CD4-positive, alpha-beta T cell treated with Interleukin-15 for 4 hours (primary cell): ENCODE measurements at places on chromosomes 4 and X.

- DNase-seq = no peak
Observed at GRCh38 chr4:38113132-38113531, 152.9 kb downstream of the PTTG2 start.

DNA sequence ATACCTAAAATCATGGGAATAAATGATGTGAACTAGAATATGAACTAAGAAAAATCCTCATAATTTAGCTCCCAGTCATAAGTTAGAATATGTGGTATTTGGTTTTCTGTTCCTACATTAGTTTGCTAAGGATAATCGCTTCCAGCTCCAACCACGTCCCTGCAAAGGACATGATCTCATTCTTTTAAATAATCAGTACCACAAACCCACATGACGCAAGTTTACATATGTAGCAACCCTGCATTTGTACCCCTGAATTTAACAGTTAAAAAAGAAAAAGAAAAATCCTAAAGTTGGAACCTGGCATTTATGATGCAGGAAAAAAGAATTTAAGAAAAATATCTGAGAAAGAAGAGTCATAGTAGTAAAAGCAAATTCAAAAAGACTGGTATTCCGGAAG is 13.3 kb downstream of the UBA6 start:
- DNase-seq = no peak

GRCh38 chr4:188196134-188196735 is 57.0 kb downstream of the TRIML1 start:
- no peak for DNase-seq

- DNase-seq = no peak
Observed at GRCh38 chrX:17913801-17914200, 52.7 kb upstream of the RAI2 start.

GRCh38 chr4:145819101-145819852 is 119.3 kb downstream of the ZNF827 start:
- no peak for DNase-seq

- peak; percentile 63 for DNase-seq
Observed at GRCh38 chr4:140152013-140152703, 1.8 kb downstream of the MAML3 start.

DNA sequence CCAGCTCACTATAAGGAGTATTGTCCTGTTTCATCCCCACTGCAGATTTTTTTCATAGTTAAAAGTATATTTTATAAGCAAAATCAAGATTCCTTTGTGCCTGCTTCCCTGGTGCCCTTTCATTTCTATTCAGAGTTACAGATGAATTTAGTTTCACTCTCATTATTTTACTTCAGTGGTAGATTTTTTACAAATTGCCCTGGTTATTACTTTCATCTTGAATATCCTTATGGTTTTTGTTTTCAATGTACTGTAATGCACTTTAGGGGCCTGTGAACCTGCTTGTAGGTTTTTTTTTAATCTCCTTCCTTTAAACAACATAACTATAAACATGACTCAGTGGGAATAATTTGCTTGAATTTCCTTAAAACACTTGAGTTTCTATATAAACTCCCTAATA is 126.8 kb downstream of the GPR143 start:
- no peak for DNase-seq

- DNase-seq = no peak
Observed at GRCh38 chr4:108359986-108360681, 191.4 kb upstream of the LEF1 start.

GRCh38 chr4:112279025-112279881 is 6.5 kb downstream of the TIFA start:
- no peak for DNase-seq

- no peak for DNase-seq
Observed at GRCh38 chrX:11474576-11474975, 181.4 kb downstream of the AMELX start.

- DNase-seq = no peak
Observed at GRCh38 chr4:130486186-130486585, 1390.2 kb downstream of the C4orf33 start.

DNA sequence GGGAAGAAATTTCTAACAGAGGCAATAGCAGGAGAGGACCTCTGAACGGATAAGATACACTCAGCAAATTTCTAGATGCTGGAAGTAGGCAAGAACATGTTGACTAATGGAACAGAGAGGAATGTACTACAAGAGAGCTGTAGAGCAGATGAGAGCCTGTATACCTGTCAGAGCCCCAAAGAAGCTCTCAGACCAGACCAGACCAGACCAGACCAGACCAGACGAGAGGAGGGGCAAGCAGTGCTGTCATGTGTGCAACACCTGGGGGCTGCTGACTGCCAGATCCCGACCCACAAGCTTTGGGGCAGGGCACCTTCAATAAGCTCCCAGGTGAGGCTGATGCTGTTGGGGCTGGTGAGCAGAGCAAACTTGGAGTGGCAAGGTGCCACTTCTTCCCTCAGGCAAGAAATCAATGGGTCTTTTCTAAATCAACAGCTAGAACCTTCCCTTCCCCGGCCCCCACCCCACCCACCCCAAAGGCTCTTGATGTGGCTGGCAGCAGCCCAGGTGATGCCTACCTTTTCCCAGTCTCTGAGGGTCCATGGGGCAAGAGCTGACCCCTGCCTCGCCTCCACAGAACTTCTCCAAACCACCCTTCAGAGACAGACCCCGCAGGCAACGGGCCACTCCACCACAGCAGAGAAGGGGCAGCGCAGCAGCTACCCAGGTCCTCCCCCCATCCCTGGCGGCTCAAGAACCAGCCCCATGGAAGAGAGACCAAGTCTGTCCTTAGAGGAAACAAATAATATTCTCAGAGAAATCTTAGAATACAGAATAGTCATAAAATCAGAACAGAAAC is 32.7 kb downstream of the MECP2 start:
- DNase-seq = no peak

DNA sequence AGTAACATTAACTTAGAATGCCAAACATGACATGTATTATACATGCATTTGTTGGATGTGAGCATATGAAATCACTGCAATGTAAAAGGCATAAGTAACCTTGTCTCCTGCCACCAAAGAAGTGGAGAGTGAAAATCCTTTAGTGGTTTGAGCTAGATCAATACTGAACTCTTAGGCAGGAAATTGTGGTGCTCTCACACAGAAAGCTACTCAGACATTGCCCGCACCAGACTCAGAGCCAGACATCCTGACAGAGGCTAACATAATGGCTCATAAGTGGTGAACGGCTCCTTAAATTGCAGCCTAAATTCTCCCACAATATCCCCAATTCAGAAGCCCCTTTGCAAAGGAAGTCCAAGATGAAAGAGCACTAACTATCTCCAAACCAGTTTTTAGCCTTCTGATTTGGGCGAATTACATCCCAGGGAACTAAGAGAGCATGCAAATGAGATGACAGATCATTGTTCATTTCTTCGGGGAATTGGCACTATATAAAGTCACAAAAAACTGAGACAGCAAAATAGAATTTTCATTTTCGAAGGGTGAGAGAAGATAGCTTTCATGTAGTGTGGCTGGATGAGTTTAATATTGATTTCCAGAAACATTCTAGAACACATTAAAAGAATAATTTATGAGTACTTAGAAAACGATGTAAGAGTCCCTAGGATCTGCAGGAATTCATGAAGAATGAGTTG is 233.6 kb upstream of the RPS6KA3 start:
- DNase-seq = peak; percentile 1

DNA sequence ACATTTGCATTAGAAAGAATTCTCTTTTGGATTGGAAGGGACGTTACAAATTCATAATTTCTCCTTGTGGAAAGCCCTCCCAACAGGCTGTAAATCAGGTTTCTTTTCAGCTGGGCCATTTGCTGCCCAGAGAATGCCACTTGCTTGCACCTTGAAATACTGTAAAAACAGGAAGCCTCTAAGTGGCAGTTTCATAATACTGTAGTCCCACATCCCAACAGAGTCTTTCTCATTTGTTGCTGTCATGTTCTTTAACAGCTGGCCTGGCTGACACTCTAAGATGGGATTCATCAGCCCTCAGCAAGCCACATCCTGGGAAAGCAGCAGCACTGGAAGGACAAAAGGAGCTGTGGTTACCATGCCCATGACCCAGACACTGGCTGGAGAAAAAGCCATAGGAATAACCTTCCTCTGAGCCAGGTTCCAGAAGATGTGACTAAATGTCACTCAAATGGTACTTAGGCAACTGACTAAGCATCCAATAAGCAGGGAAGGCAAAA is 221.9 kb upstream of the MBNL3 start:
- DNase-seq = no peak

DNA sequence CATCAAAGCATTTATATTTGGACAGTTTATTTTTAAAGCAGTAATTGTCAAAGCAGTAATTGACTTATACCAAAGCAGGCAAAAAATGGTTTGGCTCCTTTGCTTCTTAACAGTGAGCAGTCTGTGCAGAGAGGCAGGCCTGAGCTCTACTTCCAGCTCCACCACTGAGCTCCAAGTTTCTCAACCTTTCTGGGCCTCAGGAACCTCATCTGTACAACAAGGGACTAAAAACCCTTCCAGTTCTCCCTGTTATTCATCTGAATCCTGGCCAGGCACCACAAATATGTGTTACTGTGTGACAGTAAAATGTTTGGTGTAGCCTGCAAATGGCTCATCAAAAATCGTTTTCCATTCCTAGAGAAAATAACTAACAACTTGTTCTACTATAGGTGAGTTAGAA is 88.7 kb upstream of the TTC29 start:
- DNase-seq = no peak

DNA sequence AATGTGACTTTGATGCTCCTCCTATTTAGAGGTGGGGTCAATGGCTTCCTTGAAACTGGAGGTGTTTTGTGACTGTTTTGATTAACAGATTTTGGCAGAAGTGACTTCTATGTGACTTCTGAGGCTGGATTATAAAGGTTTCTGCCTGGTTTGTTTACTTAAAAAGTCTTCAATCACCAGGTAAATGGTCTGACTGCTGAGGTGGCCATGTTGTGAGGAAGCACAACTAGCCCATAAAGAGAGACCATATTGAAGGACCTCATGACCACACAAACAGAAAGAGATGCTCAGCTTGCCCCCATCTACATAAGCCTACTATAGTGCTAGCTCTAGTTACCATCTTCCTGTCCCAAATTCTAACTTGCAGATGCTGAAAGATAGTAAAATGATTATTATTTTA is 14.3 kb upstream of the LSM6 start:
- no peak for DNase-seq

GRCh38 chr4:152038238-152038637 is 277.4 kb upstream of the GATB start:
- DNase-seq = no peak

GRCh38 chr4:62816566-62816965 is 1592.7 kb downstream of the TECRL start:
- DNase-seq = no peak

DNA sequence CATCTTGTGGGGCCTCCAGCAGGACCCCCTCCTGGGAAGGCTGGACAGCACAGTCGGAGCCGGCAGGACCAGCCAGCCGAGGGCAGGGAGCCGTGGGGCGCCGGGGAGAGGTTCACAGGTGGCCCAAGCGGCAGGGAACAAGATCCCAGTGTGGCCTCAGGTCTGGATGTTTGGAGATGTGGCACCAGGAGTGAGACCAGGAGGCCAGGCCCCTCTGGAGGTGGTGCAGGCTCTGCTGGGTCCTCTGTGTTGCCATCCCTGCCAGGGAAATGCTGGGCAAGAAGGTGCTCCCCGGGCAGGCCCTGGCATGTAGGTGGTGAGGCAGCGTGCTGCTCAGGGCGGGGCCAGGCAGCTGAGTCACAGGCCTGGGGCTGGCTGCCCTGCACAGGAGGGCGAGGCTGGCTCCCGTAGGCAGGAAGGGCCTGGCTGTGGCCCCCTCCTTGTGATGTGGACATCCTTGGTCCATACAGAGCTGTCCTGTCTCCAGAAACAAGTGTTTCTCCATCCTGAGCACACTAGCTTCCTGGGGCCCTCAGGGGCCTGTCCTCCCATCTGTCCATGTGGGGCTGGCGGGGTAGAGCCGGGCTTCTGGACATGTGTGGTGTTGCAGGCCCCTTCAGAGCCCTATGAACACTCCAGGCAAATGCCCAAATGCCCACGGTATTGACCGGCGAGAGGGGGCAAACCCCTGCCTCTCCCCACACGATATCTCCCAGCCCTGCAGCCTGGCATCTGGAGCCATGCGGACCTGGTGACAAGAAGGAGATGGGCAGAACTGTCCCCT is 4.8 kb upstream of the HGFAC start:
- DNase-seq = no peak
